Erythroblast (primary cell): ENCODE measurements at places on chromosomes 5 and 9.

DNA sequence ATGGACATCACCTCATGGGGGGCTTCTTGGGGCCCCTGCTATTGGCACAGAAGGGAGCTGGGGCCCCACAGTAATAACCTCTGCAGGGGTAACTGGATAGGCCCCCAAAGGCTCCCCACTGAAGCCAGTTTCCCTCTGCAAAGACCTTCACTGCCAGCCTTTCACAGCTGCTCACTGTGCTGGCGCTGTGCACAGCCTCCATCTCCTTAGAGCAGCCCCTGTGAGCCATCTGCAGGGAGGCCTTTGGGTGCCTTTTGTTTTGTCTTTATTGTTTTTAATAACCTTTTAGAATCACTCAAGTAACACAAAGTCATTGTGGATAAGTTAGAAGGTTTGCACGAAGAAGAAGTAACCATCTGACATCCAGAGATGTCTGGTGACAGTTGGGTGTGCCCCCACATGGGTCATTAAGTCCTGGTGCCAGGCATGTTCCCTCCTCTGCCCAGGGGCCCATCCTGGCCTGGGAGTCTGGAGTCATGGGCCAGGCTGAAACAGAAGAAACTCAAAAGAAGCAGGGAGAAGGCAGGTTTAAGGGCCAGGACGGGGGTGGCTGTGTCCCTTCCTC is 42.7 kb downstream of the NCS1 start:
- DNase-seq: no peak

GRCh38 chr5:173882632-173883031 is 5.5 kb upstream of the CPEB4 start:
- DNase-seq: no peak

DNA sequence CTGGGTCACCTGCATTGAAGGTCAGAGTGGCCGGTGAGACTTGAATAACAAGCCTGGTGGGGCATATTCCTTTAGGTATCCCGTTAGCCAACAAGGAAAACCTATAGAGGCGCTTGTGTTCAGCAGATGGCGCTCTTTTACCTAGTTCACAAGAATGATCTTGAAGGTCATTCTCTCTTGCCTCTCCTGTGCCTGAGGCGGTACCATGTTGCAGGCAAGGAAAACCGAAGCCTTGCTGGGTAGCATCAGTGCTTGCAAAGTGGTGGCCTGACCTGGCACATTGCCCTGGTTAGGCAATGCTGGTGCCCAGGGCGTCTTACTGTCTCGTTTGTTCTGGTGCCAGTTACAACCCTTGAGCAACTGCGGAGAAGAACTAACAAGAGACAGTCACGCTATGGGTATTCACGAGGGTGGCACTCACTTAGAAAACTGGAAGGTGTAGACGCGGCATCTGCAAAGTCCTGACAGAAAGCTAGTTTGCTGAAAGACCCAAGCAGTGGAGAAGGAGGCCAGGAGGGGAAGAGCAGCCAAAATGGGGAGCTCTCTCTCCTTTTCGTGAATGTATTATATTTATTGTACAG is 56.7 kb downstream of the AOPEP start:
- DNase-seq: peak; percentile 49

DNA sequence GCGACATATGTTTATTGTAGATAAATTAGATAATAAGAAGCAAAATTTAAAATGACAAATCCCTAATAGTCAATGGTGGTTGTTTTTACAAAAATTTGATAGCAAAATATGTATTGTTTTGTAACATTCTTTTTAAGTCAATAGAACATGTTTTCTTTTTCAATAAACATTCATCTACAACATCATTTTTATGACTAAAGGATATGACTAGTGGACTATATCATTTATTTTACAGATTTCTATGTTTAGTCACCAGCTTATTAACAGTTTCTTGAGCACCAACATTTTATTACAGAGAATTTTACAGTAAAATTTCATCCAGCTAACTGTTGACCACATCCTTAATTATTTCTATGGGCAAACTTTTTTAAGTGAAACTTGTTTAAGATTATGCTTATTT is 114.7 kb upstream of the IL7R start:
- no peak for DNase-seq

GRCh38 chr5:117880932-117881331 is 1107.4 kb downstream of the DTWD2 start:
- DNase-seq: no peak

- DNase-seq: peak; percentile 50
Observed at GRCh38 chr9:127825319-127826051, 22.8 kb downstream of the FPGS start.

- no peak for DNase-seq
Observed at GRCh38 chr5:142235050-142235797, 89.6 kb downstream of the SPRY4 start.

GRCh38 chr9:89593727-89594427 is 10.9 kb upstream of the GADD45G start:
- DNase-seq: peak; percentile 44

GRCh38 chr5:57176350-57176857 is 2.5 kb downstream of the GPBP1 start:
- peak; percentile 55 for DNase-seq

DNA sequence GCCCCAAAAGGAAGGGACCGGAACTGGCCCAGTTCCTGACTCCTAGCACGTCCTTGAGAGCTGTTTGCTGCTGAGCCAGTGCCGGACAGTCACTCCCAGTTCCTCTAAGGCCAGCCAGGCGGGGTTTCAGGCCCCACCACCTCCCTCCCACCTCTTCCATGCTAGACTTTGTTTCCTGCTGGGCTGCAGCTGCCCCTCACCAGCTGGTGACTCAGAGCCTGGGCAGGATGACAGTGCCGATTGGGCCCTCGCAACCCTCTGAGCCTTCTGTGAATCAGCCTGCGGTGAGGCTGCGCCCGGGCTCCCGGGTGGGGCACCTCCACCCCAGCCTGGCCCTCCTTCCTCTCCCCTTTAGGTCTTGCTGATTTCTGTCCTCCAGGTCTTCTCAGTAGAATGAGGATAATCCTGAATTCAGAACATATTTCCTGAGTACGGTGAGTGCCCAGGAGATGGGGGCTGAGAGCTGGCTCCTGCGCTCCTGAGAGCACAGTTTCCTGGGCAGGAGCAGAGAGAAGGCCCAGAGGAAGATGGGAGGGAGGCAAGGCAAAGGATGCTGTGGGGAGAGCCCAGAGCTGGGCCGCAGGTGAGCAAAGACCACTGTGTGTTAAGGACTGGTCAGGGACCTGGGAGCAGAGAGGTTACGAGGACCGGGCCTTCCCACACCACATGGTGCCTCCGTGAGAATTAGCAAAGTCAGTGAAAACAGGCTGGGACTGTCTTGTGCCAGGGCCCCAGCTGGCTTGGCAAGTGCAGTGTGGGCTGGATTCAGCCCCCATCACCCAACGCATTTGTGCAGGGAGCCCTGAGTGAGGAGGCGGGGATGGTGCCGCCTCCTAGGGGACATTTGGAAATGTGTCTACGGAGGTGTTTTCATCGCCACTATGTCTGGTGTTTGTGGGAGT is 32.9 kb upstream of the STXBP1 start:
- peak; percentile 88 for DNase-seq

DNA sequence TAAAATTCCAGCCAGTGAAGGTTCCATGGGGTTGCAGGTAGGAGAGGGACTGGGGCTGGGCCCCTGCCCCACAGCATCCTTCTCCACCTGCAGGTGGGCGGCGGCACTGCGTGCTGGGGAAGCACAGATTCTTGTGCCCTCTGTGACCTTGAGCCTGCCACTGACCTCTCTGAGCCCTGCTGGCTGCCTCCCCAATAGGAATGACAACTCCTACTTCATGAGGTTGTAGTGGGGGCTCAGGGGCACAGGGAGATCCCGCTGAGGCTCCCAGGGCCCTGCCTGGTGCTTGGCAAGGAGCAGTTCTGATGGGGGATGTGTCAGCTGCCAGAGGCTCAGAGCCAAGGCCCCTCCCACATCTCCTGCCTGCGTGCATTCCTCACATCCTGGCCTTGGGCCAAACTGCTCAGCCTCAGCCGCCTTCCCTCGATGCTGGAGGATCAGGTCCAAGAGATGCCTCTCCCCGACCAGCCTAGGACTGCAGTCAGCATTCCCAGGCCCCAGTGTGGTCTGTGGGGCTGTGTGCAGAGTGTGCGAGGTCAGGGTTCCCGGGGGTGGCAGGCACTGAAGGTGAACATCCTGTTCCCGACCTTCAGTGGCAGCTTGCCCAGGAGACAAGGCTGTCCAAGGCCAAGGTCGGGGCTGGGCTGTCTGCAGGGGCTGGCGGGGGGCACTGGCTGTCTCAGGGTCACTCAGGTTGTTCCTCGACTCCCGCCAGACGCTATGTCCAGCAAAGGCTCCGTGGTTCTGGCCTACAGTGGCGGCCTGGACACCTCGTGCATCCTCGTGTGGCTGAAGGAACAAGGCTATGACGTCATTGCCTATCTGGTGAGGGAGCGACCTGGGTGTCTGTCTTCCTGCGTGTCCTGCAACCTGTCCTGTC is 7.0 kb downstream of the ASS1 start:
- DNase-seq: peak; percentile 87

GRCh38 chr9:77898864-77899263 is 132.7 kb downstream of the GNAQ start:
- DNase-seq: no peak

GRCh38 chr5:157189223-157189622 is 8.6 kb downstream of the ITK start:
- no peak for DNase-seq

DNA sequence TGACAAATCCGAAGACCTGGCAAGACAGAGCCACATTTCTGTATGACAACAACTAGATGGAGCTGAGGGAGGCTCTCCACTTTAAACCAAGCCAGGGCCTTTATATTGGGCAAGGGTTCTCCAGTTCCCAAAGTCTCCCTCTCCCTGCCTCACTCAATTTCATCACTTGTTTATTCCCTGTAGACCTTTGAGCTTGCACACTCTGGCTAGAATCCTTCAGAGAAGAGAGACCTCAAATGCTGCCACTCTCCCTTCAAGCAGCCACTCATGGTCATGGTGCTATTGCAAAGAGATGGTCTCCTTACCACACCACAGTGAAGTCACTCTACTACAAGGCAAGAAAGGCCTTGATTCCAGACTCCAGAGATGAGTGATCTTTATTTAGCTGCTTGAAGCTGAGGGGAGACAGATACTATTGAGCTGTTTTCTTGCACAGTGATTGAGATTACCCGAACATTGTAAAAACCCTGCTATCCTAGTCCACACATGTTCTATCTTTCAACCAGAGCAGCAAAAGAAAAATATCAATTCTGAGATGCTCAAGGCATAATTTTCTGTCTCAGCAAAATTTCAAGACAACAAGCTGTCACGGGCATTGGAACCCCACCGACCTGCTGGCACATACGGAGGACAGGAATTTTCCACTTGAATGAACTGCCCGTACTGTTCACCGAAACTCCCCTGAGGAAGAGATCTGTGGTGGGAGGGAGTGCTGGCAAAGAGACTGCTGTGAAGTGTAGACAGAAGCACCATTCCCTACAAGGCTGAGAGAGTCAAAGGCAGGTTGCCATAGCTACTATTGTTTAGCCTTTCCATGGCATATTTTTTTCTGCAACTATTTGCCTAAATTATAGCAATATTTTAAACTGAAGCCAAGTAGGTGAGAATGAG is 81.1 kb downstream of the CDO1 start:
- DNase-seq: no peak

DNA sequence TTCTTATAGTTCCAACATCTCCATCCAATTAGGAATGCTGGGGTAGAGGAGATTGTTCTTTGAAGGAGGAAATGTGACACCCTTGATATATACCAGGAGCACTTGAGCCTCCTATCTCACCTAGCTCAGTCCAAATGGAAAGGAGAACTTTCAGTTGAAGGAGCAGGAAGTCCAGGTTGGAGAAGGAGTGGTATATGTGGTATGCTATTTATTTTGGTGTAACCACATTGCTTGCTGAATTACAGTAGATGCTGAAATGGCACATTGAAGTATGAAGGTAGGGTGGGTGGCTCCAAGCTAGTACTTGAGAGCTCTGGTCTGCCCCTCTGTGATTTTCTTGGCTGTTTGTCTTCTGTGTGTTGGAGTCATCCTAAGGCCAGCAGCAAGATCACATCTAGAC is 6.1 kb downstream of the CSNK1G3 start:
- no peak for DNase-seq

DNA sequence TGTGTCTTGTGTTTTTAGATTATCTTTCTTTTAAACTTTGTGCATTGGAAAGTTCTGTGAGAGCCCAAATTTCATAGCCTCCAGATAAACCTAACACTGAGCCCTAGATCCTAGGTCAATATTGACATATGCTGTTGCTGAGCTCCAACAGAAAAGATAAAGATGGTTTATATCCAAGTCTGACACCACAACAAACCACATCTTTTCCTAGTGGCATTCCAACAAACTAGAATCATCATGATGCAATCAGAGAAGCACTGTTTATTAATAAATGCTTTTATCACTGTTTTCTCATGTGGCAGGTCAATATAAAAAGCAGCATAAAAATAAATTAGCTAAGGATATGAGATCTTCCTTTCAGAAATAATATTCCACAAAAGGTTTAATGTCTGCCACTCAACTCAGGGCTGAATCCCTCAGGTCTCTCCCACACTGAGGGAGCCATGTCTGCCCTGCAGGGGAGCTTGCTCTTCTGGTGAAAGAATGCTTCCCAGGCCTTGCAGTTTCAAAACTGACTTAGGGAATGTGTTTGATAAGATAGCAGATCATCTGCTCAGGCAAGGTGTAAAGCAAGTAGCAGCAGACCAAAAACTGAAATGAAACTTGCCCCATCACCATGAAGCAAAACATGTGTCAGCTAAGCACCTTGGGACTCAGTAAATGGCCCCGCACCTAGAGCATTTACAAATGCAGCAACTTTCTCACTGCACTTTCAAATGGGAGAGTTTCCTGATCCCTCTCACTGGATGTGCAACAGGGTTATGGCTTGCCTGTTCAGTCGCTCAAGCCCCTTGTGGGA is 493.0 kb downstream of the AGTPBP1 start:
- no peak for DNase-seq

DNA sequence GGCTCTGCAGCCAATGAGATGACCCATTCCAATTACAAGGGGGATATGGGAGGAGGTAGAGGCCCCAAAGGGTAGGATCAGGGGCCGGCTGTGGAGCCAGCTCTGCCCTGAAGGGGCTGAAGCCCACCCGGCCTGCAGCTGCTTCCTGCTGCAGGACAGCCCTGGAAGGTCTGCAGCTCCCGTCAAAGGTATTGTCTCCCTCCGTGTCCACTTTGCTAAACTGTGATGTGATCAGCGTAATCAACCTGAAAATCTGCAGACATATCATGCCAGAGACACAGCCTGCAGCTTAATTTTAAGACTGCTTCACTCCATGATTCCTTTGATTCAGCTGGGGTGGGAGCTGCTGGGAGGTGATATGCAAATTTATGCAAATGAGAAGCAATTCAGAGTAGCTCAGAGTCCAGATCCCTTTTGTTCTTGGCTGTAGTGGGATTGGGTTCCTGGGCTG is 90.7 kb downstream of the GADD45G start:
- no peak for DNase-seq

GRCh38 chr5:179301796-179302195 is 43.5 kb downstream of the ADAMTS2 start:
- DNase-seq: no peak

DNA sequence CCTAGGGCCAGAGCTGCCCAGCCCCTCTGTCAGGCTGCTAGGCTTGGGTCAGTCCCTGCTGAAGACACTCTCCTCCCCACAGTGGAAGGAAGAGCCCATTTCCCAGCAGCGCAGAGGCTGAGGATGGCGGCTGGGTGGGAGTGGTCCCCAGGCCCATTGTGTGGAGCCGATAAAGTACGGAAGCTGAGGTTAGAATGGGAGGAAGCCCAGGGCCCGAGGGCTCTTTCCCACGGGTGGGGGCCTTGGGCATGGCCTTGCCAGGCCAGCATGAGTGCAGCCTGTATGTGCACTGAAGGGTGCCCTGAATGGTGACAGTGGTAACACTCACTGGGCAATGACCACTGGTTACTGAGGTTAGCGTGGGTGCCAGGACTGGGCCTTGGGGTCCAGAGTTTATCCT is 125.9 kb downstream of the RGS3 start:
- no peak for DNase-seq
